ENCODE measurements at places on chromosomes 4 and X.

DNA sequence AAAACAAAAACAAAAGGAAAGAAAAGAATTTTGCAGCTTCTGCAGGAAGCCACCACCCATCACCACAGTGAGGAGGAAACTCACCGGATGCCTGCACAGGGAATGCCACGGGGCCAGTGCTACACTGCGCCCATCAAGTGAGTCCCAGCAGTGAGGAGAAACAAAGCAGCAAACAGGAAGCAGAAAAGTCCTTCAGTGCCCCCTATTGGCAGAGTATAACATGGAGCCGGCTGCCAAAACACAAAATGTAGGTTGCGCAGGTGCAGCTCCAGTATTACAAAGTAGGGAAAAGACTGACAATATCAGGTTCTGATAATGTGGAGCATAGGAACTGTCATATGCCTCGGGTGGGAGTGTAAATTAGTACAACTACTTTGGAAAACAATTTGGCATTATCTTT is 23.3 kb upstream of the SCML2 start:
- DNase-seq: no peak

DNA sequence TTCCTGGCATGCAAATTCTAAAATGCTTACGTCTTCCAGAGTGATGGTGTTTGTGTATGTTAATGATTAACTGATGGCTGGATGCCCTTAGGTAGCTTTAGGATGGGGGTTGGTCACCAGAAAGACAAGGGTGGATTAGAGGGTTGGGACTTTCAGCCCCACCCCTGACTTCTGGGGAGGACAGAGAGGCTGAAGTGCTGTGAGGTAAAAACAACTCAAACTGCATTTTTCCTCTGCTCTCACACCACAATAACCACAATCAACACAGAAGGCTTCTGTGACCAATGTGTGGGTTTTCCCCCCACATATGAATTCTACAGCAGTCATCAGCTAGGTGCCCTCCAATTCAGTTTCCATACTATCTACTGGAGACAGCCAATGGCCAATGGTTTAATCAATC is 18.7 kb upstream of the DDIT4L start:
- DNase-seq: no peak

DNA sequence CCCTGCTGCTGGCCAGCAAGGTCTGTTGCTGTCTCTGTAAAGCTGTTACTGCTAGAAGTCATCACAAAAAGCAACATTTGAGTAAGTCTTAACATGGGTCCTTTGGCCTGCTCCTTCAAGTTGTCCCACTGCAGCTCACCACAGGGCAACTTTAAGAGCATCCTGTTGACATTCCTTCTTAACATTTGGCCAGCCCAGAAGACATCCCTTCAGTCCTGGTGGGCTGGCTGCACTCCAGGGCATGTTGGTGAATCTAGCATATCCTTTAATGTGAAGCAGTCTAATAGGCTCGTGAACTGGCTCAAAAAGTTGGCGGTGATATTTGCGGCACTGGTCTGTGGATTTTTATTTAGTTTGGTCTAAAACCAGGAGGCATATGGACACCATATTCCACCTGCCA is 92.2 kb upstream of the MAML3 start:
- no peak for DNase-seq

DNA sequence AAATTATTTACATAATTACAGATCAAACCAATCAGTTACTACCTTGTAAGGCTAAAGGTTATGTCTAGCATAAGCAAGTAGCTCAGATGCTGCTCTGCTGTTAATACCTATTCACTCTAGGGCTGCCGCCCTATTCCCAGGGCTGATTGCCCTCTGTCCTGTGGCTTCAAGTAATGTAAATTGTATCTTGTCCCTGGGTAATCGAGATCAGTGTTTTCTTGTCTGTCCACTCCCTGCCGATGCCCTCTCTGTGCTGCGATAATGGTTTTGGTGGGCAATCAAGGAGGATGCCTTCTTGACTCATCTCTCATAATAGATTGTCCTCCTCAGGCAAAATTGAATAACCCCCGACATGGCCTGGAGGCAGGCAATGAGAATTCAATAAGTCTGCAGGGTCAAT is 641.0 kb upstream of the PITX2 start:
- no peak for DNase-seq

GRCh38 chr4:110512901-110513300 is 36.9 kb downstream of the ENPEP start:
- no peak for DNase-seq

DNA sequence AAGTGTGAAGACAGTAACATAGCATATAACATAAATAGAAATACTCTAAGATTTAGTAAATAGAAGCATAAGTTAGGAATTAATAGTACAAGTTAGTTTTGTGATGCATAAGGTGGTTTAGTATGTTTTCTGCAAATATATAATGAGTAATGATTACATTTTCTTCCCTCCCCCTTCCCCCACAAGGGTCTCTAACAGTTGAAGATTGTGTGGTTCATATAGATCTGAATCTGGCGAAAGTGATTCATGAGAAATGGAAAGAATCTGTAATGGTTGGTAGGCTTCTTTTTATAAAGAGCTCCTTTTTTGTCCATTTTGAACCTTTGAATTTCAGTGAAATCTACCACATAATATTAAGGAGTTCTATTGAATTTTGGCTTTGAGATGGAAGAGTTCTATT is 66.3 kb downstream of the N4BP2 start:
- no peak for DNase-seq

GRCh38 chrX:130330146-130330545 is 9.6 kb upstream of the SLC25A14 start:
- DNase-seq: no peak

- DNase-seq: peak; percentile 5
Measured at GRCh38 chrX:47191331-47191730, 2.3 kb upstream of the UBA1 start.

- no peak for DNase-seq
Measured at GRCh38 chrX:45295259-45295986, 94.7 kb upstream of the DIPK2B start.

DNA sequence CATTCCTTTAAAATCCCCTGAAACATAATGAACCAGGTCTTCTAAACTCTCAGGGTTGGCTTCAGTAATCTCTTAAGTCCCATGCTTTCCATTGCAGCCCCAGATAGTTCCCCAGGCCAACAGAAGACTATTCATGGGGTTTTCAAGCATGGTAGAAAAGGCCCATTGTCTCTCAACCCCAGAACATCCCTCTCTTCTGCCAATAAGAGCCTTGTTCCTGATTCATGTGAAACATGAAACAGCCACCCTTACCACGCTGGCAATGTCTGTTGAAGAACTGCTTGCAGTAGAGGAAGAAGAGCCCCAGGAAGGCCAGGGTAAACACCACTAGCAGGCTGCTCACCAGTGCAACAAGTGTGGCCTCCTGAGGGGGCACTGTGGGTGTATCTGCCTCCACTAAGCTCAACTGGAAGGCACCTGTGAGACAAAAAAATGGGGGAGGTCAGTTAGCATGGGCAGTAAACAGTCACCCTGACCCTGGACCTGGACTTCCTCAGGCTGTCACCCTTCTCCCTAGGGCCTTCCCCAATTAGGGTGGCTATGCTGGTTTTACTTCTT is 36.4 kb downstream of the EDA2R start:
- no peak for DNase-seq

DNA sequence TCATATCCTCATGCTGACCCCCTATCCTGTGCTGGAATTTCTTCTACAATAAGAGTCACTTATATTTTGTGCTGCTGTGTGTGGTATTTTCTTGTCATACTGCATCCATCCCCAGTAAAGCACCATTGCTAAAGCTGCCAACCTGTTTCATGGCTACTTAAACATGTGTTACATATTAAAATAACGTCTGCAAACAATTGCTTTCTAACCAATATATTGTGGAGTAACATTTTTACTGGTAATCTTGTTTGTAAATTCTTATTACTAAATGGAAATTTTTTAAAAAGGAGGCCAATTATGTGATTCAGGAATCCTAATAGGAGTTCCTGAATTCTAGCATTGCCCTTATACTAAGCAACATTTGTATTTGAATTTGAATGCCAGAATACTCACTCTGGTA is 160.3 kb upstream of the VEGFC start:
- DNase-seq: no peak

- DNase-seq: no peak
Measured at GRCh38 chrX:40912576-40912975, 172.7 kb upstream of the USP9X start.

DNA sequence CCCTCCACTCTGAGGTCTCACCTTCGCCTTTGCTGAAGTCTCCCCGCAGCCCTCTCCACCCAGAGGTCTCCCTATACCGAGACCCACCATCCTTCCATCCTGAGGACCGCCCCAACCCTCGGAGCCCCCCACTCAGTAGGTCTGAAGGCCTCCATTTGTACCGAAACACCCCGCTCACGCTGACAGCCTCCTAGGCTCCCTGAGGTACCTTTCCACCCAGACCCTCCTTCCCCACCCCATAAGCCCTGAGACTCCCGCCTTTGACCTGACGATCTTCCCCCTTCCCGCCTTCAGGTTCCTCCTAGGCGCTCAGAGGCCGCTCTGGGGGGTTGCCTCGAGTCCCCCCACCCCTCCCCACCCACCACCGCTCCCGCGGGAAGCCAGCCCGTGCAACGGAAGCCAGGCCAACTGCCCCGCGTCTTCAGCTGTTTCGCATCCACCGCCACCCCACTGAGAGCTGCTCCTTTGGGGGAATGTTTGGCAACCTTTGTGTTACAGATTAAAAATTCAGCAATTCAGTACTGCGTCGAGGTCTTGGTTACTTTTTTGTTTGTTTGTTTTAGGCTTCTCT is 5.0 kb downstream of the SOD3 start:
- DNase-seq: no peak

DNA sequence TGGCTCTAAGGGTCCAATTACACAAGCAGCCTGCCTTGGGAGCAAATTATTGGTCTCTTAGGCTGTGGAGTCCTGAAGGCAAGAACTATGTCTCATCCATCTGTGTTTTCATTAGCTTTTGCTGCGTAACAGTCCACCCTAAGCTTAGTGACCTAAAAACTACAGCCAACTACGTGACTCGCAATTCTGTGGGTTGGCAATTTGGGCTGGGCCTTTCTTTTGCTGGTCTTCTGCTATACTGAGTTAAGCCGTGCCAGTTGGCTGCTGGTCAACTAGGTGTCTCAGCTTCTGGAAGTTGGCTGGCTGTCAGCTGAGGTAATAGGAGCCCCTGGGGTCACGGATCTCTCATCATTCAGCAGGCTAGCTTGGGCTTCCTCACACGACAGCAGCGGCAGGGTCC is 205.6 kb upstream of the S100G start:
- DNase-seq: no peak

- no peak for DNase-seq
Measured at GRCh38 chr4:19478791-19479190, 772.9 kb upstream of the SLIT2 start.

DNA sequence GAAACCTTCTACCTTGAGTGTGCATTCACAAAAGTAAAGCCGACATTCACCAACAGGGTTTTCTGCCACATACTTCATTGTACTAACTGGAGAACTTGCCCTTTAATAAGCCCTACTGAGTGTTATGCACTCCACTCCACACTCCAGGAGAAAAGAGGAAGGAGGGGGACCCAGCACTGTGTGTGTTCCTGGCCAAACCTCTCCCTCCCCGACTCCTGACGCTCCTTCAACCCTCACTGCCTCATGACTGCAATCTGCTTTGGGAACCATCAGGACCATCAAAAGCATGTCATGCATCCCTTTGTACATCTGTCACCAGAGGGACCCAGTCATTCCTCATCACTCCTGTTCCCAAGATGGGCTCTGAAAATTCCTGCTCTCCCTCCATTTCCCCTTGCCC is 143.7 kb downstream of the RASL11B start:
- DNase-seq: no peak

- no peak for DNase-seq
Measured at GRCh38 chr4:74539044-74539790, 94.3 kb downstream of the AREG start.

DNA sequence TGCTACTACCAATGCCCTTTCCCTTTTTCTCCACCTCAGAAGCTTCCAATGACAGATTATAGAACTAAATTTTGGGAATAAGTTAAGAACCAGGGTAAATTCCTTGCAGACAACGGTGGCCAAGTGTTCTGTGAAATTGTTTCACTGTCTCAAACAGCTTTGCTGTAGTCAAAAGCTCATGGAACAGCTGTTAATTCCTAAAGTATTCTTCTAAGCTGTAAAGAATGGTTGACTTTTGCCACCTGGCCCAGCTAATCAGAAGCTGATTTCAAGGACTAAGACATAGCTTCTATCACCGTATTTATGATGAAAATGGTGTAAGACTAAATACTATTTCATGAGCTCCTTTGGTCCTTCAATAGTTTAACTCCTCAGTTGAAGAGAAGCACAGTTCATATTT is 297.5 kb downstream of the IL1RAPL2 start:
- DNase-seq: no peak

GRCh38 chr4:1050486-1051213 is 39.2 kb downstream of the FGFRL1 start:
- DNase-seq: no peak

- DNase-seq: no peak
Measured at GRCh38 chr4:11471618-11472017, 42.9 kb upstream of the HS3ST1 start.

GRCh38 chr4:19844446-19844845 is 407.3 kb upstream of the SLIT2 start:
- no peak for DNase-seq

- no peak for DNase-seq
Measured at GRCh38 chrX:124392794-124393193, 46.4 kb downstream of the SH2D1A start.

GRCh38 chrX:150257353-150258175 is 105.6 kb upstream of the MAMLD1 start:
- no peak for DNase-seq

GRCh38 chr4:3293401-3294391 is 875 bp downstream of the RGS12 start:
- DNase-seq: no peak

- DNase-seq: no peak
Measured at GRCh38 chrX:43655151-43656004, 721 bp upstream of the MAOA start.

GRCh38 chrX:139077281-139078250 is 366.0 kb upstream of the FGF13 start:
- no peak for DNase-seq

DNA sequence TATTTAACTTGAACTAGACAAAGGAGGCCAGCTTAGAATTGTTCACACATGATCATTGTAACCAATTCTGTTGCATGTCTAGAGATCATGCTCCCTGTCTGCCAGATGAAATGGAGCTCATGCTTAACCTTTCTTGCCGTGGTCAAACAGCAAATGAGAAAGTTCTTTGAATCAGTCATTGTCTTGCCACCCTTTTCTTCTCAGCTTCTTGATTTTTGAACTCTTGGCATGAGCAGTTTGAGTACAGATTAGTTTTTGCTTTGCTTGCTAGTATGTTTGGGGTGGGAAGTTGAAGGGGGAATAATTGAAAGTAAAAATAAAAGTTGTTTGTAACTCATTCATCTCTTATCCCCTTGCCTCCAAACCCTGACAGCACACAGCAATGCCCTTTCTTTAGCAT is 4.7 kb downstream of the MTM1 start:
- no peak for DNase-seq

DNA sequence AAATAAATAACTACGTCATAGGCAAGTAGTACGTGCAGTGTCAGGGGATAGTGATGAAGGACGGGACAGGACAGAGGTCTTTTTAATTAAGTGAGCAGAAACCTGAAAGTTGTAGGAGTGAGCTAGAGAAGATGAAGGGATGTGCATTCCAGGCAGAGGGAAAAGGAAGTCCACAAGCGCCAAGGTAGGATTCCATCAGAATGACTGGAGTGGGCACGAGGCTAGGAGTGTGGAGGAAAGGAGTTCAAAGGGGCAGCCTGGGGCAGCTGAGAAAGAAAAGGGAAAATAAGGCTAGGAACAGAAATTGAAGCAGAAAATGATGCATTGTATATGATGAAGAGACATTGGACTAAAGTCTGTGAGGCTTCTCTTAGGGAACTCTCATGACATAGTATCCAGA is 192.2 kb upstream of the TLL1 start:
- no peak for DNase-seq

All from stimulated activated CD8-positive, alpha-beta memory T cell treated with anti-CD3 and anti-CD28 coated beads, Interleukin-15, amount 100 ng/mL, for 24 hours (primary cell).